ENCODE measurements at places on chromosomes 3 and 15.

GRCh38 chr3:61687663-61688306 is 126.4 kb downstream of the PTPRG start:
- no peak for DNase-seq

DNA sequence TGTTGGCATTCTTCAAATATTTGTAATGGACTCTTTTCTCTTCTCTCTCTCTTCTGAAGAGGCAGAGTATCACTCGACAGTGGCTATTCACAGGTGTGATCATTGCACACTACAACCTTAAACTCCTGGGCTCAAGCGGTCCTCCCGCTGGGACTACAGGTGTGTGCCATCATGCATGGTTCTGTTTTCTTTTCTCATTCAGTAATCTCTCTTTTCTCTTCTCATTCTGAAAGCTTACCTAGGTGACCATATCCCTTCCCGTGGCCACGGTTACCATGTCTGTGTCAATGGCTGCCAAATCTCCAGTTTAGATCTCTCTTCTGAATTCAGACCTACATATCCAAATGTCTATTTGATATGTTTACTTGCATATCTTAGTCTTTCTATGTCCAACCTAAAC is 96.3 kb downstream of the SOX2 start:
- no peak for DNase-seq

- DNase-seq = no peak
These were observed 52.0 kb downstream of the ILDR1 start for GRCh38 chr3:121970047-121970446.

- peak; percentile 68 for DNase-seq
These were observed 1.3 kb upstream of the TWF2 start for GRCh38 chr3:52240059-52240885.

DNA sequence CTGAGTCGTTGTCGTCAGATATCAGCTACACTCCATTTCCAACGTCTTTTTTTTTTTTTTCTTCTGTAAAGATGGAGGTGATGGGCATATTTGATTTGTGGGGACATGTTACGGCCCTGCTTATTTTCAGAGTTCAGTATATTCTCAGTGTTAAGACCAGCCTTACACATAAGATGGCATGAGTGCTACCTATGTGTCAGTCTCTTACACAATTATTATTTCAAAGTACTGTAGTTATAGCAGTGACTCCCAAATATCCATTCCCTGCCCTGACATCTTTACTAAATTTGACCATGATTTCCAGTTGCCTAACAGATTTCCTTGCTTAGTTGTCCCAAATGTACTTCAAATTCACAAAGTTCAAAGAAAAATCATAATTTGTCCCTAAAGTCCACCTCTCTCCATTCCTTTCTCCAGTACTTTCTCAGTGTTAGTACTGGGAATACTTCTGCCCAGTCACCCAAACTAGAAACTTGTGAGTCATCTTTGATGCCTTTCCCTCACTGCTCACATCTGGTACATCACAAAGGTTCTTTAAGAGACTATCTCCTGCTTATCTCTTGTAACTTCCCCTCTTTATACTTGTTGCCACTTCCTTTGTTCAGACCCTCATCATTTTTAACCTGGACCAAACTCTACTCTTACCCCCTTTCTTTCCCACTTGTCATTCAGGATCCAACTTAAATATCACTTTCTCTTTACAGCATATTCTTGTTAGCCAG is 67.0 kb downstream of the ZNF609 start:
- DNase-seq = no peak

GRCh38 chr3:184323696-184324095 is 9.3 kb downstream of the EIF4G1 start:
- no peak for DNase-seq

GRCh38 chr15:66864871-66865281 is 162.8 kb downstream of the SMAD6 start:
- no peak for DNase-seq

DNA sequence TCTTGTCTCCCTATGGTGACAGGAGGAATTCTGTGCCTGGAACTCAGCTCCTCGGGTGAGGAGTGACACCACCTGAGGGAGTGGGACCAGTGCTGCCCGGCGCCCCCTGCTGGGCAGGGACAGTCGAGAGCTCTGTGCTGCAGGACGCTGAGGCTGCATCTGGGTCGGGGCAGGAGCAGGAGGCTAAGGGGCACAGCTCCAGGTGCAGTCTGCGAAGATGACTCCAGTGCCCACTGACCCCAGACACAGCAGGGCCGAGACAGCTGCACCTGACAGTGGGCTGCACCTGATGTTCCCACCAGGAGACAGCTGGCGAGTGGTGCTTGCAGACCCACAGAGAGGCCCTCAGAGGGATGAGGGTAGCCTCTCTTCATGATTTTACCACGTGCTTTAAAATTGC is 152.9 kb downstream of the ATP10A start:
- peak; percentile 35 for DNase-seq

- DNase-seq = no peak
These were observed 207.1 kb downstream of the GBE1 start for GRCh38 chr3:81554388-81554787.

GRCh38 chr3:177144922-177145321 is 52.4 kb downstream of the TBL1XR1 start:
- peak; percentile 71 for DNase-seq

DNA sequence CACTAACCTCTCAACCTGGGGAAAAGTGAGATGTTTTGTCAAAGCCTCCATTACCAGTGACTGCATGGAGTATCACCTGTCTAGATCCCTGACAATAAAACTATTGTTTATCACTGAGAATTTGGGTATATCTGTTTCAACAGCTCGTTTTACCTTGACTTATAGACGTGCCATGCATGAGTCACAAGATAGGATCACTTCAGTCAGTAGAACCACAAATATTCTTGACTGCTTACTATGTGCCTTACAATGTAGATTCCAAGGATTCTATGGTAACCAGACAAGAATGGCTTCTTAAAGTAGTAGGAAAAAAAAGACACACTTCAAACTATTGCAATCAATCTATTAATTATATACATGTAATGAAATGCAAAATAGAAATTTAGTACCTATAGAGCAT is 55.7 kb upstream of the GRM7 start:
- no peak for DNase-seq

DNA sequence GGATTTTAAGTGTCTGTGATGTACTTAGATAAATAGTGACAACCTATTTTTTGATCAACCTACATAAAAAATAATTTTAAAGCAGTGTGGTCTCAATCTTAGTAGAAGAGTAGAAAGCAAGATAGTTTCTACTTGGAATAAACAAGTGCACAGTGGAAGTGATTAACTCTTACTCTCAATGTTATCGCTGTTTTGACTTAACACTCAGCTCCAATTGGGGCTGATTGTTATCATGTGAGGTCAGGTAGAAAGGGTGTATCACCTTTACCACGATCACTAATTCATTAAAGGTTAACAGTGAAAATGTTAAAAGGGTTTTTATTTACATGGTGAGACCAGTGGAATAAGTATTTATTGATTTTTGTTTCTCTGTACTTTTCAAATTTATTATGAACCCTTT is 22.4 kb upstream of the APH1B start:
- DNase-seq = no peak

GRCh38 chr3:185069037-185070030 is 83.5 kb downstream of the C3orf70 start:
- no peak for DNase-seq

- DNase-seq = no peak
These were observed 29.3 kb upstream of the POLR2M start for GRCh38 chr15:57677204-57677603.

DNA sequence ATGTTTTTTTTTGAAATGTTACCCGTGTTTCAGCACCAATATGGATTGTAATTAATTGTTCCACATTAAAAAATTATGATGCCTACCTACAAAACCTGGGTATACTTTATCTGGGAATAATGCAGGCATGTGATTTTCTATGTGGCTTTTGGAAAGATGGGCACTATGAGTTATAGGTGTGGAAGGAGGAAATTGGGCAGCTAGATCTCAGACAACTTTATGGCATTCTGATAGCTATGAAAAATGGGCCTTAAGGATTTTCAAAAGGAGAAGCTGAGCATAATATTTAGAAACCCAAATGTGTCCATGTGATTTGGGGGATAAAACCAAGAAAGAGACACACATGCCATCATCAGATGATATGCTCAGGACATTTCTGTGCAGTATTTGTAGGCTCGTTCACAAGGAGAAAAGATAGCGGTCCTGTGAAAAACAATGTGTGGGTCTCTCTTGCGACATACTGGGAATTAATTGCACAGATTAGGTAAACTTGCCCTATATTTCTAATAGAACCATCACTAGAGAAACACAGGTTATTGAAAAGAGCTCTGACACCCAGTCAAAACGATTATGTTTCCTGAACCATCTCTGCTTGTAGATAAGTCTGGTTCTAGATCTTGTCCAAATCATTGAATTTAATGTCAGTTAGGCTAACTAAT is 35.3 kb downstream of the ARPP21 start:
- no peak for DNase-seq

- no peak for DNase-seq
These were observed 27.3 kb downstream of the ENTPD3 start for GRCh38 chr3:40414270-40414669.

- no peak for DNase-seq
These were observed 165.5 kb downstream of the ECT2 start for GRCh38 chr3:172915911-172916514.

DNA sequence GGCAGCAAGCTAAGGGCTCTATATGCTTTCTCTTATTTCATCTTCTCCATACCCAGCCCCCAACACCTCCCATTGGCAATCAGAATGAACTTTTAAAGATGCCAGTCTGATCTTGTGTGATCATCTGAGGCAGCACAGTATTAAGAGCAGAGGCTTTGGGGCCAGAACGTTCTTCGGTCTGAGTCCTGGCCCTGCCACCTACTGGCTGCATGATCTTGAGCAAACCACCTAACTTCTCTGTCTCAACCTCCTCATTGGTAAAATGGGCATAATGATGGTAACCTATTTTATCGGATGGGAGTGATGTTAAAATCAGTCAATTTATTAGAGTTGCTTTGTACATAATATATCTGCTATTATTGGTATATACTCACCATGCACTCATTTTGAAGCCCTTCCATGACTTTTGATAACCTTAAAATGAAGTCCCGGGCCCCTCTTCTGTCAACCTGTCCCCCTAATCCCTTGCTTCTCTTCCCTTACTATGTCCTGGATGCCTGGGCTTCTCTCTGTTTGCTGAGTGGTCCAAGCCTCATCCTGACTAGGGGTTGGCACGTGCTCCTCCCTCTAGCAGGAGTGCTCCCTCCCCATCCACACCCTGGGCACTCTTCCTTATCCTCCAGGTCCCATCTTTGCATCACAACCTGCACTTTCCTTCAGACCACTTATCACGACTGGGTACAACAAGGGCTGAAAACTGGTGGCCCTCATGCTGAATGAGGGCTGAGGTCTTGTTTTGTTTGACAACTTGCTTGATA is 6.3 kb downstream of the EFCAB12 start:
- DNase-seq = no peak

GRCh38 chr3:79125313-79125984 is 642.3 kb downstream of the ROBO1 start:
- no peak for DNase-seq

DNA sequence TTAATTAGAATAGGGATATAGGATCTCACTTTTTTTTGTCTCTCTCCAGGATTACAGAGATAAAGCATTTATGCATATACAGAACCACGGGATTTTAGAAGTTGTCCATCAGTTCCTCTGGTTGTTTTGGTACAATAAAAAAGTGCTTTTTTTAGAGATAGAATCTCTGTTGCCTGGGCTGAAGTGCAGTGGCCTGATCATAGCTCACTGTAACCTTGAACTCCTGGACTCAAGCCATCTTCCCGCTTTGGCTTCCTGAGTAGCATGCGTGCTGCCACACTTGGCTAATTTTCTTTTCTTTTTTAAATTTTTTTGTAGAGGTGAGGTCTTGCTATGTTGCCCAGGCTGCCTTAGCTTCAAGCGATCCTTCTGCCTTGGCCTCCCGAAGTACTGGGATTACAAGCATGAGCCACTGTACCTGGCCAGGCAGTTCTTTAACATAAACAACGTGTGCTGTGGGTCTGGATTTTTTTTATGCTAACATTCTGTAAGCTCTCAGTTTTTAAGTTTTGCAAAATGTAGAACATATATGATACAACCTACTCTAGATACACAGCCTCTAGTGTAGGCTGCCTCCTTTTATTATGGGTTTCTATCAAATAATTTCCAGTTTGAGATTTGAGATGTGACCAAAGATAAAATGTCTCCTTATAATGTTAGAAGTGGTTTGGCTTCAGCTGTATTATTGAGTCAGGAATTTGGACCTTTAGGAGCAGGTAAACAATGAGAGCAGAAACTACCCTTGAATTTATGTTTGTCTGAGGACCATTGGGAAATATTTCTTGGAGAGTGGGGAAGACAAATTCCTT is 57.4 kb upstream of the ULK4 start:
- DNase-seq = no peak

DNA sequence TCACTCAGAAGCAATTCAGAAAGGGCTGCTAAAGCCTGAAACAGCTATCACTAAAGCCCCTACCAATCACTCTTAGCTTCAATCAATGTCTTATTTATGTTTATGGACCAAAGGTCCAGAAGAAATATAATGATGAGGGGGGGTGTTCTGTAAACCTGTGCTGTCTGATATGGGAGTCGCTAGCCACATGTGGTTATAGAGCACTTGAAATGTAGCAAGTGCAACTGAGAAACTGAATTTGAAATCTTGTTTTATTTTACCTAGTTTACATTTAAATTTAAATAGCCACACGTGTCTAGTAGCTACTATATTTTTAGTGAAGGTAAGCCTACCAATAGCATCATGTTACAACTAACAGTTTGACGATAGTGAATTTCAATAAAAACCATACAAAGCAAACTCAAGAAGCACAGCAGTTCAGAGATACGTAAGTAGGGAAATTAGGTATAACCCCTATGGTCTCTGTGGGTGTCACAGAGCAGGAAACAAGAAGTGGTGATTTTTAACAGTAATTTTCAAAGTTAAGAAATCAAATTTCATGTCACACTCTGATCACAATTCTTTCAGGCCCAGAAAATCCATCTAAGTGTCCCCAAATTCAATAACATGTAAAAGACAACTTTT is 3.6 kb downstream of the POU1F1 start:
- no peak for DNase-seq

DNA sequence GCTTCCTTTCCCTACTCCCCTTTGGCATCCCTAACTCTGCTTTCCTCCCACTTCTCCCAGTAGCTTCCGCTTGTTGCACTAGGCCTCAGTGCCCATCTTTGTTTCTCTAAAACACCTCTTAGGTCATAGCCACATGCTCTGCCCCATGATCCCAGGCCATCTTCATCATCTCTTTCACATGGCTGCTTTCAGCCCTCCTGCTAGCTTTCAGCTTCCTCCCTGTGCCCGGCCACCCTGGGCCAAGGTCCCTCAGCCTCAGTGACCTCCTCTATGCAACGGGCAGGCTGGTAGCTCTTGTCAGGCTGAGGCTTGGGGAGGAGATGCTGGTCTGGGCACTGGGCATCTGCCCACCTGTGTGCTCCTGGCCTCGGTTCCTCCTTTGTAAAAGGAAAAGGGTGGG is 2.3 kb downstream of the PLEKHO2 start:
- DNase-seq = no peak

GRCh38 chr3:175489406-175489805 is 630.3 kb downstream of the NAALADL2 start:
- DNase-seq = no peak

DNA sequence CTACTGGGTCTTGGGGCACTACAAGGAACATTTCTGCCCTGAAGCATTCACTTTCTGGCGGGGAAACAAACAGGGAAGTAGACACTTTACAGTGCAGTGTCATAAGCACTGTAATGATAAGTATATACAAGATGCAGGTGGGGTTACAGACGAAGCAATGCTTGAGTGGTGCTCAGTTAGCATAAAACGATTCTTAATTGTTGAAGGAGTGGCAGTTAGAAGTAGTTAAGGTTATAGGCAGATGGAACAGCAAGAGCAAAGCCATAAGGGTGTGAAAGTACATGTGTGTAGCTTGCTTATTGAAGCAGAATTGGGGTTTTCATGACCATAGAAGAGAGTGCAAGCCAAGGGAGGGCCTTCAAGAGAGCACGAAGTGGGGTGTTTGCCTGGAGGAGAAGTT is 46.2 kb downstream of the SLC25A26 start:
- no peak for DNase-seq

Measured in CD4-positive, alpha-beta T cell treated with Interleukin-12 subunit alpha and Interleukin-12 subunit beta, for 1 hour (primary cell).